ENCODE measurements at places on chromosomes 4 and X. TPM values are rescaled to one million over a fixed set of nuclear protein-coding genes. Genes with fewer than 3 reads are reported as not detected.

Gene SGCB
- 25.8 TPM for total RNA-seq

Gene SPATA4
- total RNA-seq = 0.28 TPM

DNA sequence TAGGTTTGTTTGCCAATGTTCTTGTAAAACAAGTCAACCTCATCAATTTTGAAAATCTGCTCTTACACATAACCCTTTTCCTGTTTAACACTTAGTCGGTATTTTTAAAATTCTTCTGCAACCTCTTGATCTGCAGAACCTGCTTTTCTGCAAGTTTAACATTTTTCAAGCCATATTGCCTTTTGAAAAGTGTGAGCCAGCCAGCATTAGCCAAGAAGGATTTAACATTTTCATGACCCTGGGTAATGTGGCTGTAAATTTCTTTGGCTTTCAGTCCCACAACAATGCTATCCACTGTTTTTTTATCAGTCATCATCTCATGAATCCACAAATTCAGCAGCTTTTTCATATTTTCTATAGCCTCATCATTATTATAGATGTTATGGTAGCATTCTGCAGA is 956.5 kb downstream of the FAT4 start:
- no peak for DNase-seq

GRCh38 chr4:109424093-109424841 is 9.3 kb upstream of the SEC24B start:
- no peak for DNase-seq

DNA sequence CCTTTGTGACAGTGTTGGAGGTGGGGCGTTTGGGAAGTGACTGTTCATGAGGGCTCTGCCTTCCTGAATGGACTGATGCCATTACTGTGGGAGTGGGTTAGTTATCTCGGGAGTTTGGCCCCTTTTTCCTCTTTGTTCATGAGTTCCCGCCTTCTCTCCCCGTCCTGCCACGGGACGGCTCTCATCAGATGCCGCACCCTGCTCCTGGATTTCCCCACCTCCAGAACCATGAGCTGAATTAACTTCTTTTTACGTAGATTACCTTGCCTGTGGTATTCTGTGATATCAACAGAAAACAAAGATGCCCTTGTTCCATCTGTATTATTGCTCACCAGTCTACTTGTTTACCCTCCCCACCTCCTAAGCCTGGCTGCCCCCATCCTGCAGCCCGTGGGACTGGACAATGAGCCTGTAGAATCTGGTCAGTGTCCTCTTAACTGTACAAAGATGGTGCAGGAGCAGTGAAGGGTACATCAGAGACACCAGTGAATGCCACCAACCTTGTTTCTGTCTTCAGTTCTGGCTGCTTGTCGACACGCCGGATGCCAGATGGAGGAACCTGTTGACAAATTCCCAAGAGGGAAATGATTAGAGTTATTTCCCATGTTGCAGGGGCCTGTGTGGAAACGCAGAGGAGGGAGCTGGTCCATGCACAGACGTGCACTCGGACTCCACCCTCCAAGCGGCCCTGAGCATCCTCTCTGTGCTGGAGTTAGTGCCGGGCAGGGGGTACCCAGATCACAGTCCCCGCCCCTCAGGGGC is 104.7 kb downstream of the ABLIM2 start:
- DNase-seq = no peak

GRCh38 chr4:10738826-10739489 is 54.4 kb upstream of the CLNK start:
- peak; percentile 24 for DNase-seq

All from IMR-90 (cell line).